ENCODE measurements at places on chromosomes 4 and X. TPM values are rescaled to one million over a fixed set of nuclear protein-coding genes. Genes with fewer than 3 reads are reported as not detected.

The SLITRK4 gene
- not detected for polyA plus RNA-seq

The HDX gene
- polyA plus RNA-seq = 2.3 TPM

The L1CAM gene
- 0.01 TPM for polyA plus RNA-seq

The MAGED4 gene
- polyA plus RNA-seq = 7.7 TPM

The PRDM8 gene
- polyA plus RNA-seq = 0.67 TPM

The SPANXN2 gene
- not detected for polyA plus RNA-seq

The TMPRSS11D gene
- polyA plus RNA-seq = not detected

The EGF gene
- polyA plus RNA-seq = not detected

The RBM47 gene
- polyA plus RNA-seq = not detected

The XKRX gene
- polyA plus RNA-seq = 0.37 TPM

The KLF8 gene
- 2.0 TPM for polyA plus RNA-seq

The SPANXA1 gene
- polyA plus RNA-seq = not detected

The PPARGC1A gene
- polyA plus RNA-seq = not detected

DNA sequence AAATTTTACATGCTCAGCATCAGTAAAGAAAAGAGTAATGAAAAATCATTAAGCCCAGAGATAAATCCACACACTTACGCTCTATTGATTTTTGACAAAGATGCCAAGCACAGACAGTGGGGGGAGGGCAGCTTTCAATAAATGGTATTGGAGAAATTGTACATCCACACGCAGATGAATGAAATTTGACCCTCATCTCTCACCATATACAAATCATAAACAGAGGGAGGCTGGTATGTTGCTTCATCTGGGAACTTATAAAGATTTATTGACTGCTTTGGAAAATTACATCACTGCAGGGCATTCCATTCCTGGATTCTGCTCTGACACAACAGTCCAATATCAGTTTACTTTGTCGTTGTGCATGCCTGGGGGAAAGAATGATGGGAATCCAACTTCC is 58.4 kb upstream of the XAGE1A start:
- no peak for DNase-seq

- DNase-seq = peak; percentile 41
Observed at GRCh38 chr4:145066063-145066501, 31.9 kb downstream of the ANAPC10 start.

- DNase-seq = peak; percentile 91
Observed at GRCh38 chrX:23907498-23908218, at the start of the genes APOO and CXorf58. Gene APOO, minus strand, starts transcription at chrX:23907938. Its CDS starts 236 bp downstream, at chrX:23907702. Gene CXorf58, plus strand, starts transcription at chrX:23908006. Its CDS starts 2,297 bp downstream, at chrX:23910303.

GRCh38 chr4:21885241-21885640 is 63.3 kb downstream of the KCNIP4 start:
- DNase-seq = no peak

DNA sequence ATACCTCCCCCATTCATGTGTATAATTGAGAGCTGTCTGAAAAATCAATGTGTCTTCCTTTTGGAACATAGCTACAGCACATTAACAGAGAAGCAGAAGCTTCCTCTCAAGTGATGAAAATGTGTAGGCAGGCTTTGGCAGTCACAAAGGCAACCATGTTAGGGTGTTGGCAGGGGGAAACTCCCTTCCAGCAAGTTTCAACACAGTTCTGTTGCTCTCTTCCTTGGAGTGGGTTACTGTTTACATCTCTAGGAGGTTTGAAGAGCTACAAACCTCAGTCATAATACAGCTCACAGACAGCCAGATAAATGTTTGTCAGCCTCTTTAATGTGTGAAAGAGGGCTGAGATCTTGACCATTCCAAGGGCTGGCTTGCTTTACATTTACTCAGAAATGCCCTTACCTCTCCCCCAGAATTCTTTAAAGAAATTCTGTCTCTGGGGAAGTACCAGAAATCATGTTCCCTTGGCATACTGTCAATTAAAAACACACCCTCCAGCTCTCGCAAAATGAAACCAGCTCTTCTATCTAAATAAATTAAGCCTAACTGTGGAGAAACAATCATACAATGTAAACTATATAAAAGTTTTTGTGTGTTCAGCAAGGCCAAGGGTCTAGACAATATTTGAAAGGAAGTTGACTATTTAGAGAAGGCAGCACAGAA is 18.9 kb downstream of the ZBTB33 start:
- no peak for DNase-seq

- DNase-seq = no peak
Observed at GRCh38 chrX:107467271-107467670, 17.8 kb downstream of the FRMPD3 start.

DNA sequence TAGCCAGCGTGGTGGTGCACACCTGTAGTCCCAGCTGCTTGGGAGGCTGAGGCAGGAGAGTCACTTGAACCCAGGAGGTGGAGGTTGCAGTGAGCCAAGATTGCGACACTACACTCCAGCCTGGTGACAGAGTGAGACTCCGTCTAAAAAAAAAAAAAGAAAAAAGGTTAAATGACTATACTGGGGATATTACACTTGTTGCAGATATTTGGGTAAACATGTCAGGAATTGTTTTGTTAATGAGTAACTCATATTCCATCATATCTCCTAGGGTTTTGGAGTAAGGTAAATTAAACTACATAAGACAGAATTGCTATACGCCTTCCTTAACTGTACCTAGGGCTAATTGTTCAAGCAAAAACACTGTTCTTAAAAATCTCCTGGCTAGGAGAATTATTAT is 291.4 kb upstream of the IGFBP7 start:
- DNase-seq = no peak

GRCh38 chr4:40736910-40737309 is 12.8 kb upstream of the NSUN7 start:
- peak; percentile 30 for DNase-seq

GRCh38 chrX:101430457-101431078 is 22.5 kb downstream of the HNRNPH2 start:
- DNase-seq = no peak

DNA sequence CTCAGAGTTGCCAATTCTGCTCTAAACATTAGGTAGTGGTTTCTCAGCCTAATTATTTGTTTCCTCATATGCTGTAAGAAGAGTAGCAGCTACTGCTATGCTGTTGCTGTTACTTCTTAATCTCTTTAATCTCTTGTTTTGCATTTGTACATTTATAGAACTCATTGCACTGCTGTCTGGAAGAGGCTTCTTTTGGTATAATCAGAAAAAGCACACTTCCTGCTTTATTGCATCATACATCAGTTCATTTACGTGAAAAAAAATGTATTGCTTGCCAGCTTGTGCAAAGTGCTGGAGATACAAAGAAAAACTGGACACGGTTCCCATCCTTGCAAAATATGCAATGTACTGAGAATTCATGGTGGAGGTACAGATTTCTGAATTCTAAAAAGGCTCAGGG is 332.0 kb downstream of the GRXCR1 start:
- no peak for DNase-seq

GRCh38 chrX:152819732-152820131 is 10.8 kb downstream of the CETN2 start:
- no peak for DNase-seq

DNA sequence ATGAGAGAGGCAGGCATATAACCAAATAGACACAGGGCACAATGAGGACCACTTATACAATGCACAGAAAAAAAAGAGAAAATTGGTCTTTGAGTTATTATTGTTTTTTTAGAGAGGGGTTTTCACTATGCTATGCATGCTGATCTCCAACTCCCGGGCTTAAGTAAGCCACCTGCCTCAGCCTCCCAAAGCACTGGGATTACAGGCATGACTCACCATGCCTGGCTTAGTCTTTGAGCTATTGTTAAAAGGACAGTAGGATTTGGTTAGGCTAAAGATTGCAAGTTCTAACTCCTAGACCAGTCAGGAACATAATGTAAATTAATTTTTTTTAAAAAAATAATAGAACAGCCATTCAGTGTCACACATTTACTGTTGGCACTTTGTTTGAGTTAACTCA is 340.1 kb downstream of the GPAT3 start:
- DNase-seq = no peak

DNA sequence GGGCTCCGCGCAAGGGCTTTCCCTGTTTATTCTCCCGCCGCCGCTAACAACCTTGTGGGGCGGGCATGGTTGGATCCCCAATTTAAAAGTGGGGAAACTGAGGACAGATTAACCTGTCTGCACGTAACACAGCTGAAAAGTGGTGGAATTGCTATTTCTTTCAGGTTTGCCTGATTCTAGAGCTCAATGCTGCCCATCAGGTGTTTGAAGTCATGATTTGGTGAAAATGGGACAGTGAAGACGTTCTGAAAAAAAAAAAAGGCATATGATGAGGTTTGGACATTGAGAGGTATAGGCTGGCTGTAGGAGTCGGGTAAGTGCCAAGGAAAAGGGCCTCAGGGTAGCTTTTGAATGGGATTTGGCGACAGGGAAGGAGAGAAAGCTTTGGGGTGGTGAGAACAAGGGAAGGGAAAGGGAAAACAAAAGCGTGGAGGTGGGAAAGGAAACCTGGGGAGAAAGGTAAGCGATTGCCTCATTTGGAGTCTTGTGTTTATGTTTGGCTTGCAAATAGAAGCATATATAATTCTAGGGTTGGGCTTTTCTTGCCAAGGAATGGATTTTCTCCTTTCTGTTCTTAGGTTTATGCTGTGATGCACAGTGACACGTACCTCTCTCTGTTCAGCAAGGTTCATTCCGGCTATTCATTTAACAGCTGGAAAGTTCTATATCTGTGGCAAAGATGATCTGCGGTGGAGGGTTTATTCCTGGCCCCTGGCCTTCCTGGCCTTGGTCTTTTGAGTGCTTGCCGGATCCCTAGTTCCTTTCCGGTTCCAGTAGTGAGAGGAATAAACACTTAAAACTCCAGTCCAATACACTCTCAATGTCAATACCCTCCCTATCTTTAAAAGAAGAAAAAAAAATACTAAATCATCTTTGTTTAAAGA is 2.4 kb upstream of the STIM2 start:
- DNase-seq = no peak

DNA sequence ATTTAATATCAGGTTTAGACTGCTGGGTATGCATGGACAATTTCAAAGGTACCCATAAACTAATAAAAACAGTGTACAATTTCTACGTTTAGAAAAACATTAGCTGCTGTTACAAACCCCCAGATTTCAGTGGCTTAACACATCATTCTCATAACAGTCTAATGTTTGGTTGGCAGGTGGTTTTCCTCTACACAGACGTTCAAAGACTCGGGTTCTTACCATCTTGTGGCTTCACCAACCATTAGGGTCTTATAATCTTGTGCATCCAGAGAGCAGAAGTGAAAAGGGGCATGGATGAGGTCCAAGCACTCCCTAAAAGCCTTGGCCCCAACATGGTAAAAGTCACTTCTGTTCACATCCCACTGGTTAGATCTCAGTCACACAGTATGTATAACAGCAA is 71.6 kb downstream of the SH3RF1 start:
- no peak for DNase-seq

GRCh38 chrX:118448273-118448783 is 47.3 kb upstream of the DOCK11 start:
- no peak for DNase-seq

- no peak for DNase-seq
Observed at GRCh38 chrX:38277136-38277535, 50.2 kb downstream of the RPGR start.

- peak; percentile 76 for DNase-seq
Observed at GRCh38 chr4:103008875-103009729, 10.4 kb downstream of the SLC9B1 start.

- DNase-seq = peak; percentile 4
Observed at GRCh38 chrX:30196322-30196721, 19.0 kb upstream of the MAGEB2 start.

- DNase-seq = no peak
Observed at GRCh38 chr4:184854673-184855072, 28.9 kb upstream of the ACSL1 start.

- no peak for DNase-seq
Observed at GRCh38 chrX:107708762-107709161, 66.8 kb downstream of the TSC22D3 start.

- no peak for DNase-seq
Observed at GRCh38 chr4:143598816-143599215, 85.3 kb downstream of the SMARCA5 start.

- DNase-seq = no peak
Observed at GRCh38 chrX:35444671-35445355, 353.3 kb upstream of the MAGEB16 start.

- DNase-seq = no peak
Observed at GRCh38 chr4:32135642-32136041, 1415.5 kb downstream of the PCDH7 start.

GRCh38 chrX:13440176-13440575 is 120.3 kb upstream of the ATXN3L start:
- DNase-seq = no peak

DNA sequence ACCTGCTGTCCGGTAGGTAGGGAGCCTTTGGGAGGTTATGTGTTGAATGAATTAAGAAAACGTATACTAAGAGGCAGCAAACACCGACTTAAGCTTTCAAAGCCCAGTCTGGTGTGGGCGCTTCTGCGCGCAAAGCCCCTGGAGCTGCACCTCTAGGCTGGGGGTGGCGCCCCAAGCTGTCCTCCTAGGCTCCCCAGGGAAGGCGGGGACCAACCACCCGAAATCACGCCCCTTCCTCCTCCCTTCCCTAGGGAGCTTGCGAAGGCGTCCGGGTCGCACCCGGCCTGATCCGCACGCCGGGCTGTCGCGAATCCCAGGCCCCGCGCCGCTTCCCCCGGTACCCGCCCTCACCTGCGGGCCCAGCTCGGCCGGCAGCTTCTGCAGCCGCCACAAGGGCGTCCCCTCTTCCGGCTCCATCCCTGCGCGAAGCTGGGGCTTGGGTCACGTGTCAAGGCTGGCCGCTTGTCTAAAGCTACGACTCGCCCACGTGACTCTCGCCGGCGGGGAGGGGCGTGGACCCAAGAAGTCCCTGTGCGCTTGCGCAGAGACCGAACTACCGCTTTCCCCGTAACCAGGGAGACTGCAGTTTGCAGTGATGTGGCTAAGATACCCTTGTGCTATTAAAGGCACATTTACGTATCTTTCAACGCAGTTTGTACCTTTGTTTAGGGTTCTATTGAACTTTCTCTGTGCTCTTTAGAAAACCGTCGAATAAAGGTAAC is at the start of gene COMMD8:
Gene COMMD8, minus strand, starts transcription at position 468 of the 722 bp plus-strand sequence. Its CDS starts 51 bp downstream, at position 417.
- peak; percentile 96 for DNase-seq

GRCh38 chr4:184851200-184851541 is 25.4 kb upstream of the ACSL1 start:
- DNase-seq = no peak

GRCh38 chr4:139603576-139604410 is 47.8 kb upstream of the SETD7 start:
- DNase-seq = peak; percentile 61
